ENCODE measurements at places on chromosomes 1 and 21.

GRCh38 chr1:229437443-229437842, 3.5 kb upstream of the ACTA1 start:
- no peak for DNase-seq

- no peak for DNase-seq
These were observed 45.0 kb downstream of the XCL1 start for GRCh38 chr1:168621356-168621755.

GRCh38 chr1:100065969-100066227, 66.8 kb downstream of the SASS6 start:
- no peak for DNase-seq

- no peak for DNase-seq
These were observed 86.3 kb downstream of the ACBD6 start for GRCh38 chr1:180415985-180416633.

- DNase-seq, result no peak
These were observed 11.3 kb upstream of the FRRS1 start for GRCh38 chr1:99777752-99778151.

- no peak for DNase-seq
These were observed 62.8 kb downstream of the CNST start for GRCh38 chr1:246629030-246629429.

DNA sequence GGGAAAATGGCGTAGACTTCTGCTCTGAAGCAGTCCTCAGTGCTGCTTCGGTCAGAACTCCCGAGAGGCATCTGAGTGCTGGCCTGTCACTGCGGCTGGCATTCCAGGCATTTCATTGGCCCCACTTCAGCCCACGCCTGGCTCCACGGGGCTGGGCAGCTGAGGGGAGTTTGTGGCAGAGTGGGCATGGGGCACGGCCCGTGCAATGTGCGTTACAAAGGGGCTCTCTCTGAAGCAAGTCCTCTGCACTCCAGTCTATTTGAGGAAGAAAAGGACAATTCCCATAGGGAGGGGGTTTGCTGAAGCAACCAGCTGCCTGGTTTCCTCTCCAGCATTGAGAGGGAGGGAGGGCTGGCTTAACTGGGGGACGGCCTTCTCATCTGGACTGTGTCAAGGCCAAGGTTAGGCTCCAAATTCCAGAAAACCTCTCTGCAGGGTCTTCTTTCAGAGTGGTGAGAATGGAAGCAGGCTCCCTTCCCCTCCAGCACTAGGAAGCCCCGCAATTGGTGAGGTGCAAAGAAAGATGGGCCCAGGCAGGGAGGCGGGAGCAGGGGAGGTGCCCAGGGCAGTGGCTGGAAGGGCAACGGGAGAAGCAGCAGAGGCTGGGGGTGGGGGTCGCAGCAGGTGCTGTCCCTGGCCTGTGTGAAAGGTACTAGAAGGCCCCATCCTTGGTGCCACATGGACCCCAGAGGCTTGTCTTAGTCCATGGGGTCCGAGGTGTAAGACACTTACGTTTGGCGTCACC, 21.1 kb upstream of the GPR157 start:
- no peak for DNase-seq

- DNase-seq, result no peak
These were observed 60.6 kb downstream of the NAV1 start for GRCh38 chr1:201599548-201599947.

DNA sequence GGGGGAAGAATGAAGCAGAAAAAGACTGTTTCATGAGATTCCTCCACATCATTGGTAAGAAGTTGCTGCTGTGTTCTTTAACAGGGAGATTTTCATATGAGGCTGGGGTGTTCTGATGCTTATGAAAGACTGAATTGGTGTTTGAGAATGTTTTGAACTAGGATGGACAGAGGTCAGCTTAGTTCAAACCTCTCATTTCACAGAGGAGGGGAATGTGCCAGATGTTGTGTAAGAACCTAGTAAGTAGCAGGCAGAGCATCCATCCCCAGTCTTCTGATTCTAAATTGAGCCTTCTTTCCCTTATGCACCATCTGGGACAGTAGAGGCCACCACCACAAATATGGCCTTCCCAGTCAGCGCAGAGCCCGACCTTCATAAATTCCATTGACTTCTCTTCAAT, 43.7 kb downstream of the SAMD13 start:
- DNase-seq, result no peak

DNA sequence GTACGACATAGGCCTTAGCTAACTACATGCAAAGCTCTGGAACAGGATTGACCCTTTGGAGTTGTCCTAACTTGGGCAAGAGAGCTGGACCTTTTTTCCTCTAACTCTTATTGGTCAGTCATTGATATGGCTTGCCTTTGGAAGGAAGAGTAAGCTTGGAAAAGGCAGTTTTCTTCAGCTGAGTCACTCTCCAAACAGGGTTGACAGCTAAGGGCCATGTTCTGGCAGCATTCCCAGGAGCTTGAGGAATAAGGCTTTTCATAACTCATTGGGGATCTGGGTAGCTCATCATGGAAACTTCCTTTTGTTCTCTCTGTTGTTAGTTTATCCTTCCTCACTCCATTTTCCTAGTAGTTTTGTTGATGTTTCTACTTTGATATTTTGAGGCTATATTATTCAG, 14.5 kb upstream of the ERRFI1 start:
- DNase-seq, result no peak

DNA sequence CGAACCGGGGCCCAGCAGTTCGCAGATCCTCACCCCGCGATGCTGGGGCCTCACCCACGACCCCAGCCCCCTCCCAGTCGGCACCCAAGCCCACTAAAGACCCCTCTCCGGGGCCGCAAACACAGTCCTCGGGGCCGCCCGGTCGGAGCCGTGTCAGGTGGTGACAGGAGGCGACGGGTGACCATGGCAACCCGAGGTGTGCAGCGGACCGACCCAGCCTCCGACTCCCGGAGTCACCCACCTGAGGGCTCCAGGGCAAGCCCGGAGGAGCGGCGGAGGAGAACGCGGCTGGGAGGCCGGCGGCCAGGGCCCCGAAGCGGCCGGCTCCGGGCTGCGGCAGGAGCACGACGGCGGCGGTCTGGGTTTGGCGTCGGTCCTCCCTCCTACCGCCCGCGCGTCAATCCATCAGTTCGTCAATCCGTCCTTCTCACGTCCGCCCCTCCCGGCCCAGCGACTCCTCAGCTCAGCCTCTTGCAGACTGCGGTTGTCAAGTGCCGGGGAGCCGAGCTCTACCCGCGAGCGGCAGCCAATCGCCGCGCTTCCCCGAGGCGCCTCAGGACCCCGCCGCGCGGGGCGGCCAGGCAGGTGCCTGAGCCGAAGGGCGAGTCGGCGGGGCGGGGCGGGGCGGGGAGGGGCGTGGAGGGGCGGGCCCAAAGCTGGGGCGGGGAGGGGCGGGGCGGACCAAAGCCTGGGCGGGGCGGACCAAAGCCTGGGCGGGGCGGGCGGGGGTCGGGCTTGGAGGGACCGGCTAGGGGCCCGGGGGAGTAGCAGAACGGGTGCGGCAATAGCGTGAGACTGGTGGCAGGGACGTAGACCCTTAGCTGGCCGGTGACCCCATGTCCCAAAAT, at the start of gene WDR47:
WDR47 (minus strand) TSS at position 482 of the 848 bp plus-strand sequence. CDS start 18,590 bp downstream, outside the sequence.
- DNase-seq, result peak; percentile 97

Measured in CD4-positive, alpha-beta T cell treated with Interleukin-4 for 1 hour (primary cell).